ENCODE measurements at places on chromosomes 2 and 18.

GRCh38 chr2:54635554-54636152, 87.8 kb upstream of the EML6 start:
- no peak for DNase-seq

GRCh38 chr2:223854741-223855140, 17.4 kb upstream of the AP1S3 start:
- no peak for DNase-seq

- DNase-seq: no peak
Observed at GRCh38 chr2:98601532-98602132, 6.7 kb downstream of the COA5 start.

DNA sequence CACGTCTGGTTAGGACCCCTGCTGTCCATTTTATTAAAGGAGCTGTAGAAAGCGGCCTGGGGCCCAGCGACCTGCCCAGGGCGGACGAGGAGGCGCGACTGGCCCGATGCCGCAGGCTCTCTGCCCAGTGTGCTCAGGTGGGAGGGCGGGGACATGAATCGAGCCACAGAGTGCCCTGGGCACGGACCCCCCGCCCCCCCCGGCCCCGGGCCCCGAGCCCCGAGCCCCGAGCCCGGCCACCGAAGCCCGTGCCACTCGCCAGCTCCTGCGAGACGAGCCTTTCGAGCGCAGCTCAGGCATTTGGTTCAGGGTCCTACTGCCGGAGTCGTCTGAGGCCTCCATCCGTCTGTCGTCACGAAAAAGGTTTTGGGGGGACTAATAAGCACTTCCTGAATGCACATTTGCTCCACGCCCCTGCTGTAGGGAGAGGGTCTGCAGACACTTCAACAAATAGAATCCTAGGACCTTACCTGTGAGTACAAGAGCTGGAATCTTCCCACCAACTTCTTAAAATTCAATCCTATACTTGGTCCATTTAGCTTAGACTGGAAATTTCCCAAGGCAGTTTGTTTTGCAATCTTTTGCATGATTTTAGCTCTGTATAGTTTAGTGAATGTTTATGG, 602 bp upstream of the ADAM17 start:
- no peak for DNase-seq

GRCh38 chr2:152405206-152406118, 70.5 kb downstream of the FMNL2 start:
- no peak for DNase-seq

DNA sequence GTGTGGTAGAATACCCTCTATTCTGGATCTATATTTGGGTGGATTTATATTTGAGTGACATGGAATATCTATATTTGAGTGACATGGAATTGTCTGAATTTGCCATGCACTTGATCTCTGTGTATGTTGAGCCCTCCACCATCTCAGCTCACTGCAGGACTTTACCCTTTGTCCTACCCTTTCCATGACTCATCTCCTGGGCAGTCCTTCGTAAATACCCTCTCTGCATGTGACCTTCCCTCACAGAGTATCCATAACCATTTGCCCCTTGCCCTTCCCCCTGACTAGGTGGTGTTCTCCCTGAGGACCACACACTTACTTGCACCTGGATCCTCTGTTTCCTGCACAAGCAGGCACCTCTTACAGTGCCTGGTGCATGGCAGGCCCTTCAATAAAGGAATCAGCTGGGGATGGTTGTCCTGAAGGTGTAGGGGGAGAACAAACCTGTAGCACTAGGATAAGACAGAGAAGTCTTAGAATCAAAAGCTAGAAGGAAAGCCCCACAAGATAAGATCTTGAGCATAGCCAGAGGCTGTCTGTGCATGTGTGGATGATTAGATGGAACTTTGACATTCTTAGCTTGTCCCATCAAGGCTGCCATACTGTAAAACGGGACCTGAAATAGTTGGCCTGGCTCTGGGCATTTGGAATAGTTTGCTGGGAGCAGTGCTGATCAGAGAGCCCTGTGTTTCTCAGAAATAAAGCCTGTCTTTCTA, 230.4 kb downstream of the FHOD3 start:
- DNase-seq: no peak

DNA sequence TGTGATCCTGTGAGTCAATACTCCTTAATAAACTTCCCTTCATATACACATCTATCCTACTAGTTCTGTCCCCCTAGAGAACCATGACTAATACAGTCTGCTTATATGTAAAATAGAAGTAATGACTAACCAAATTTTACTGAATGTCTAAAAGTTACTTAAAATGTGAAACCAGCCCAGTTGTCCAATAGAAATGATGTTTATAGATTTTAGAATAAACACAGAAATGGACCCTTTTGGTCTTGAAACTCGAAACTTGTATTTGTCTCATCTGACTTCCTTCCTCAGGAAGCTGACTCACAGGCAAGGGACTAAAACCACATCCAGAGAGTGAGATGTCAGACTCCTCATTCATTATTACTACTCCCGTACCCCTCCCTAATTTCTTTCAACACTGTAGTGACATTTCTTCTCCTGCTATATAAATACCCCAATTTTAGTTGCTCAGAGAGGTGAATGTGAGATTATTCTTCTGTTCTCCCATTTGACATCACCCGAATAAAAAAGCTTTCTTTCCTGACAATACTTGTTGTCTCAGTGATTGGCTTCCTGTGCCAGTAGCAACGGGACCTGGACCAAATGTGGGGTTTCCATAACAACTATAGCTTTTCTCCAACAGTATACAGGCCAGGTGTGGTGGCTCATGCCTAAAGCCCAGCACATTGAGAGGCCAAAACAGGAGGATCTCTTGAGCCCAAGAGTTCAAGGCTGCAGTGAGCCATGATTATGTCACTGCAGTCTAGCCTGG, 486.0 kb downstream of the ERBB4 start:
- no peak for DNase-seq

GRCh38 chr2:145715601-145716000, 1195.7 kb upstream of the ZEB2 start:
- no peak for DNase-seq

GRCh38 chr2:148957023-148957422, 81.5 kb upstream of the LYPD6B start:
- no peak for DNase-seq

DNA sequence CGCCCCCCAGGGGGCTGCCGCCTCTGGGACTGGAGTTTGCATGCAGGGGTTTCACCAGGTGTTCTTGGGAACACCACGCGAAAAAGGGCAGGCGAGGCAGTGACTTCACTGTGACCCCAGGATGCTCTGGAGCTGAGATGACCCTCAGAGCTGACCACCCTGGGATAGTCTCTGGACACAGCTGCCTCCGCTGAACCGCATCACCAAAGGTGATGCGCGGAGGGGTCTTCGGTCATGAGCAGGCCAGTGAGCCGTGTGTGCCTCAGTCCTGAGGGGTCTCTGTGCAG, 17.5 kb downstream of the GPR35 start:
- DNase-seq: no peak

- no peak for DNase-seq
Observed at GRCh38 chr2:103484906-103485305, 723.1 kb downstream of the TMEM182 start.

GRCh38 chr2:61141151-61141550, 20.8 kb upstream of the C2orf74 start:
- no peak for DNase-seq

- DNase-seq: no peak
Observed at GRCh38 chr2:236078297-236079255, 89.6 kb downstream of the GBX2 start.

- no peak for DNase-seq
Observed at GRCh38 chr2:20649976-20650375, 922 bp downstream of the HS1BP3 start.

DNA sequence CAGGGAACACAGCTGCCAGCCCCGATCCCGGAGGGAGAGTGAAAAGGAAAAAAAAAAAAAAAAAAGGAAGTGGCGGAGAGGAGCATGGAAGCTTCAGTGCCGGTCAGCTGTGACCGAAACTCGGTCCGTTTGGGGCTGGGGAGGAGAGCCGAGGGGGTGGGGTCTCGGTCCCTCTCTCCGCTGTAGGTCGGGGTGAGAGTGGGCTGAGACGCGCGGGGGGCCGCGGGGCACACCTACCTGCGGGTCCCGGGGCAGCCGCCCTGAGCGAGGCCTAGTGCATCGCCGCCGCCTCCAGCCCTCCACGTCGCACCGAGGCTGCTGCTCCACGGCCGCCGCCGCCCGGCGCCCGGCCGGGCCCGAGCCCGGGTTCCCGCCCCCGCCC, 536 bp downstream of the VPS54 start:
- DNase-seq: peak; percentile 24

DNA sequence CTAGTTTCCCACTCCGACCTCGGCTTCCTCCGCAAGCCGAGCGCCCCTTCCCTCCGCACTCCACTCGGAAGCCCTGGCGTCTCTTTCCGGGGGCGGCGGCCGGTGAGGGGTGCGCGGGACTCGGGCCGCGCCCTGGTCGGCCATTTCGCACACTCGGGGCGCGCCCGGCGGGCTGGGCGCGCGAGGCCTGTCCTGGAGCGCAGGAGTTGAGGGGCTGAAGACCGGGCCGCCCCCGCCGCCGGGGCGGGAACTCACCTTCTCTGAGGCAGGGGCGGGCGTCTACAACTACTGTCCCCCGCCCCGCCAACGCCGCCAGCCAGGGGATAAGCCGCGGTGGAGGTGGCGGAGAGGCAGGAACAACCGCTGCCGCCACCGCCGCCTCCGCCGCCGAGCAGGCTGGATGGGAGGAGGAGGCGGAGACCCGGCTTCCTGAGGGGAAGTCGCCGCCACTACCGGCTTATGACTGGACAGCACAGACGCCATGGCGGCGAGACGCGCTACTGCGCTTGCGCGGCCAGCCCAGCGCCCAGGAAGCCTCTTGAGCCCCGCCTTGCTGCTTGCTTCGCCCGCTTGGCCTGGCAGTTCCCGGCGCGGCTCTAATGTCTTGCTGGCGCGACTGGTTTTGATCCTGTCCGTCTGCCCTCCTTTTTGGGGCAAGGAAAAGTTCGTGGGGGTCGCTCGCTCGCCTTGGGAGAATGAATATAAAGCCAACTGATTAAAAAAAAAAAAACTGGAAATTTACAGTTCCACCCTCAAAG, at the start of gene KRCC1:
TSS of gene KRCC1 (minus strand) at position 413 of the 758 bp plus-strand sequence. CDS start 27,220 bp downstream, outside the sequence.
- DNase-seq: peak; percentile 91
